ENCODE measurements at places on chromosomes 12 and 14.

GRCh38 chr12:85445060-85445938, 165.3 kb downstream of the ALX1 start:
- DNase-seq, result no peak

- no peak for DNase-seq
Observed at GRCh38 chr12:69932676-69933552, 107.9 kb downstream of the MYRFL start.

- peak; percentile 60 for DNase-seq
Observed at GRCh38 chr12:119055977-119056376, 74.6 kb downstream of the SRRM4 start.

GRCh38 chr12:56749359-56749758, 2.8 kb downstream of the PRIM1 start:
- DNase-seq, result no peak

- no peak for DNase-seq
Observed at GRCh38 chr12:49554266-49554665, 13.7 kb downstream of the MCRS1 start.

DNA sequence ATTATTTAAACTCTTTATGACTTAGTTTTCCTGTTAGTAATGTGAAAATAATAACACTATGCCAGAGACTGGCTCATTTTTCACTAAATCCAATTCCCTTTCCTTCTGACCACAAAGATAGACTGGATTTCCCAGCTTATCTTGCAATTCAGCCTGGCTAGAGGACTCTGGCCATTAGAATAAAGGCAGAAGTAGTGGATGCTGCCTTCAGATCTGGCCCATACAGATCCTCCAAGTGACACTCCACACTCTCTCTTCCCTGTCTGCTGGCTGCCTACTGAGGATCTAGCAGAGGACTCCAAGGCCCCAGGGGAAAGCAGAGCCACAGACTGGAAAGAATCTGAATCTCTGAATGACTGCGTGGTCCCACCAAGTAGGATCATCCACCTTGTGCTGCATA, 188.8 kb upstream of the LMNTD1 start:
- DNase-seq, result no peak

DNA sequence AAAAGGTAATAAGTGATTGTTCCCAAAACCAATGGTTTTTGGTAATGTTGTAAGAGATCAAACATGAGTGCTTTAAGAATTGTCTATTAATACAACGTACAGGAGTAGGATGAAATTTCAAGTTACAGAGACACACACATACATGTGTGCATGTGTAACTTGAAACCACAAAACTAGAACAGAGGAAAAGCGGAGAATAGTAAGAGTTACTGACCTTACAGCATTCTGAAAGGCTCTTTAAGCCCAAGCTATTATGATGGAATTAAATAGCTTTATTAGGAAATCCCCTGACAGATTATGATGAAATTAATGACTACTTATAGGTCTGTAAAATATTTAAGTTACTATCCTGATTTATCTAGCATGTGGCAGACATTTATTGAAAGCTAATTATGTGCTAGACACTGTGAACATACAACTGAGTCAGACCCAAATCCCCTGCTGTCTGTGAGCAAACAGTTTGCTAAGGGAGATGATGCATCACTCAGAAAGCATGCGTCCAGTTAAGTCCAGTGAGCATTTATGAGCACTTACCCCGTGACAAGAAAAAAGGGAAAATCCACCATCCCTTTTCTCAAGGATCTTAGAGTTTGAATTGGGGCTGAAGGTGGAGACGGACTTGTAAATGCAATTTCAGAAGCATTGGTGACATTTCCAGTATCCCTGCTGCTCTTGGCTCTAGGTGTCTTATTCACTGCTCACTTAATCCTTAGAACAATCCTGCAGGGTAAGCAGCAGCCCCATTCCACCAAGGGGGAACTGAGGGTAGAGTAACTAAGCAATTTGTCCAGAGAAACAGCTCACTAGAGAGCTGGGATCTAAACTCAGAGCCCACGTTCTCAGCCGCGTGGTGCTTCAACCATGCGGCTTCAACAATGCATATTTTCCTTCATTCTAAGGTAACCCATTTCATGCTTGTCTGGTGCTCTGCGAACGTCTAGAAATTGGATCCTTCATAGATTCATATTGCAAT, 117.4 kb downstream of the EML1 start:
- DNase-seq, result no peak

DNA sequence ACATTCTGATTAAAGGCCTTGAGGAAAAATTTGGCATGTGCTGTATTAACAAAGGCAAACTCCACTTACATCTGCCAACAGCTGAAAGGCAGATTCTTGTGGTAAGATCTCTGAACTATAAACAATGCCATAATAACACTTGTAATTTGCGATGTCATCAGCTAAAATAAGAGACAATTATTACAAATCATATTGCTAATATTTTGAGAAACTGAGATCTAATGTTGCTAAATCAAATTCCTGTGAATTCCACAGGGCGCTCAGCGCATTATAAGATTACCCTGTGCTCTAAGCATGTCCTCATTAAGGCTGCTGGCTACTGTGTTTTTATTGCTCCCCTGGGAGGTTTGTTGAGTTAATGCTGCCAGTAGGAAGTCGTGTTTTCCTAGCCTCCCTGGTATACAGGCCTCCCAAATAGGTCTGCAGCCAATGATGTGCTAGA, 244.8 kb downstream of the DACT1 start:
- DNase-seq, result no peak

Measured in dorsolateral prefrontal cortex (tissue), 122 donors.